Fibroblast of villous mesenchyme (primary cell): ENCODE measurements at places on chromosomes 12 and 14. TPM values are rescaled to one million over a fixed set of nuclear protein-coding genes. Genes with fewer than 3 reads are reported as not detected.

Gene PRB2
- total RNA-seq = not detected in 2 replicates

Gene TBX5
- 0.43 and 1.9 TPM in 2 replicates for total RNA-seq

Gene NCKAP5L
- 30.9 and 34.1 TPM in 2 replicates for total RNA-seq

Gene KCNC2
- total RNA-seq = 0.43 TPM in 1 of 2 replicates, not detected in the other

Gene RNASE2
- total RNA-seq = not detected in 2 replicates

Gene CPM
- 8.4 and 23.3 TPM in 2 replicates for total RNA-seq

Gene PROX2
- under 0.01 TPM in 1 of 2 replicates, not detected in the other for total RNA-seq

Gene MYL2
- total RNA-seq = not detected in 2 replicates

Gene ADAM20
- total RNA-seq = 0.64 and 0.86 TPM in 2 replicates

Gene APOLD1
- total RNA-seq = 9.3 and 14.7 TPM in 2 replicates
